Bronchial epithelial cell (primary cell): ENCODE measurements at places on chromosomes 1 and 21. TPM values are rescaled to one million over a fixed set of nuclear protein-coding genes. Genes with fewer than 3 reads are reported as not detected.
A peak's percentile ranks its signal among the peaks of the same experiment; 100 is the strongest.

GRCh38 chr1:204274446-204274845, 60.7 kb upstream of the GOLT1A start:
- DNase-seq = no peak

GRCh38 chr1:52139817-52140540, 1.9 kb upstream of the ZFYVE9 start:
- peak; percentile 98 for DNase-seq

- DNase-seq = peak; percentile 50
Observed at GRCh38 chr1:83791821-83792437, 207.0 kb downstream of the TTLL7 start.

- peak; percentile 89 for DNase-seq
Observed at GRCh38 chr1:159879977-159880376, 17.5 kb upstream of the VSIG8 start.

GRCh38 chr1:9842781-9843575, 19.2 kb upstream of the CLSTN1 start:
- no peak for DNase-seq

GRCh38 chr1:111789142-111789541, 33.4 kb downstream of the DDX20 start:
- no peak for DNase-seq

GRCh38 chr1:18649693-18650370, 19.2 kb downstream of the PAX7 start:
- no peak for DNase-seq

DNA sequence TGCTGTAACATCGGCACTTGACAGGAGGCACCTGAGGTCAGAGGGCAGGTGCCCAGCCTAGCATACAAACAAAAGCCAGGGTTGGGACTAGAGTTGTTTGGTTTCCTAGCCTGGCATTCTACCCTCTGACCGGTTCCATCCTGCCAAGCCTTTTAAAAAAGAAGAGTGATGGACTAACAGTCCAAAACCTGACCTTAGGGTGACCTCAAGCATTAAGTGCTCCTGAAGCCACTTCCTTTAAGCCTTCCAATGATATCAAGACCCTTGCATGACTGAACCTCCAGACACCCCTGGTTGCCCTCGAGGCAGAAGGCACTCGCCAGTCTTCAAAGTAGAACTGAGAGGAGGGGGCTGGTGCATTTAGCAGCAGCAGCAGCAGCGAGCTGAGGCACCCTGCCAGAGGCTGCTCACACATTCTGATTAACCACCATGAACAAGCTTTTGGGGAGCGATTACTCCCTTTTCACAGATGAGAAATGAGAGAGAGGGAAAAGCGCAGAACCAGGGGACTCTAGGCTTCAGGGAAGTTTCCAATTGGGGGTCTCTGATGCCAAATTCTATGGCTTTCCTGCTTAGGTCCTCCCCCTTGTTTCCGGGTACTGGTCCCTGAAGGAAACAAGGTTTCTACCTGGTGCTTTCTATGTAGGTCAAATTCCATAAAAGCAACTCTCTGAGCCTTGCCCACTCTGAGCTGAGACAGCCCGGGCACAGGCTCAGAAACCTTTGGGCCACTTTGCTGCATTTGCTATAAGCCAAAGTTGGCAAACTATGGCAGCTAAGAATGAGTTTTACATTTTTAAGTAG, 9.2 kb downstream of the SLC2A1 start:
- no peak for DNase-seq

DNA sequence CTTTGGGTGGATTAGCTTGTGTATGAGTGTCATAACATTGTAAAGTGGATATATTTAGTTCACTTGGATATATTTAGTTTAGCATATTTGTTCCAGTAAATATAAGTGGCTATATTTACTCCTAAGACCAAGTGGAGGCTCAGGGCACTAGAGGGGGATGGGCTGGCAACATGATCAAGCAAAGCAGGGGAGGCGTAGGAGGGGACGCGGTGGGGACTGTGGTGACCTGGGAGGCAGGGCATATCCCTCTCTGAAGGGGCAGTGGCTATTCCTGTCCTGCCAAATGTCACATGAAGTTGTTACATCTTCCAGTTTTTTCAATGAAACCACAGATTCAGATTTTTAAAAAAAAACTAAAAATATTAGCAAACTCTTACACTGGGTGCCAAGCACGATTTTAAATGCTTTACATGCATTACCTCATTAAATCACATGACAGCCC, 51.9 kb upstream of the EDN2 start:
- no peak for DNase-seq

DNA sequence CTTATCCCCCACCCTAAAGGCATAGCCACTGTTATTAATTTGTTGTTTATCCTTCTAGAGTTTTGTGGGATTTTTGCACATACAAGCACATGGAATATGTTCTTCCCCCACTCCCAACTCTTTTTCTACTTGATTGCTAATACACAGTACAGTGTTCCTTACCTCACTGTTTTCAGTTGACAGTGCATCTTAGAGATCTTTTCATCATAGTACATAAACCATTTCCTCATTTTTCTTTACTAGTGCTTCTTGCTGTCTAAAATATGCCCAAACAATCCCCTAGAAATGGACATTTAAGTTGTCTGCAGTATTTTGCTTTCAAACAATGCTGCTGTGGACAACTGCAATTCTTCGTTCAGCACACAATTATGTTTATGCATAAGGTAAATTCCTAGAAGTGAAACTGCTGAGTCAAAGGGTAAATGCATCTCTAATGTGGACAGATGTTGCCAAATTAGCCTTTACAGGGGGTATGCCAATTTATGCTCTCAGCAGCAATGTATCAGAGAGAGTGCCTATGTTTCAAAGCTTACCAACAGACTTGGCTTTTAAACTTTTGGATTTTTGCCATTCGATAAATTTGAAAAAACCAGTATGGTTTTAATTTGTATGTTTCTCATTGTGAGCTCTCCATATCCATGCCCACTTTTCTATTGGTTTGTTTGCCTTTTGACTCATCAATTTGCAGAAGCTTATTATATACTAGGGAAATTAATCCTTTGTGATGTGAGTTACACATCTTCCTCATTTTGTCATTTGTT, 132.6 kb downstream of the MRPS6 start:
- peak; percentile 32 for DNase-seq

DNA sequence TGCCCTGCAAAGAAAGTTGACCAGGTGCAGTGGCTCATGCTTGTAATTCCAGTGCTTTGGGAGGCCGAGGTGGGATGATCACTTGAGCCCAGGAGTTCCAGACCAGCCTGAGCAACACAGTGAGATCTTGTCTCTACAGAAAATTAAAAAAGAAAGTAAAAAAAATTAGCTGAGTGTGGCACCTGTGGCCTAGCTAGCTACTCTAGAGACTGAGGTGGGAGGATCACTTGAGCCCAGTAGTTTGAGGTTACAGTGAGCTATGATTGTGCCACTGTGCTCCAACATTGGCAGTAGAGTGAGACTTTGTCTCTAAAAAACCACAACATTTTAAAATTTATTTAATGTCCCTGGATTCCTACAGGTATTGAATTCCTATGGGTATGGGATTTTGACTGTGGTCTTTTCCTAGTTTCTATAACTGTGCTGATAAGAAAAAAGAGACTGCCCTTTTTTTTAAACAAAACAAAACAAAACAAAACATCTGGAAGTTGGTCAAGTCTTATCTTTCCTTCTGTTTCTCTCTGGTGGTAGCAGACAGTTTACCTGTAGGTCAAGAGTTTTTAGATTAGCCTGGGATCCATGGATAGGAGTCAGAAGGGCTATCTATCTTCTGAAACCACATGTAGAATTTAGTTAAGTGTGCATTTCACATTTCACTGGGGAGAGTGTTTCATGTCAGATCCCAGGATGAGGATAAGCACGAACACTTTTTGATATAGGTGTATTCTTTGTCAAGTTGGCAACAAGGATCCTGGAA, 18.8 kb downstream of the UCK2 start:
- no peak for DNase-seq

GRCh38 chr21:42455754-42456440, 40.1 kb downstream of the RSPH1 start:
- no peak for DNase-seq

GRCh38 chr21:44596068-44596725, 3.9 kb upstream of the KRTAP10-6 start:
- peak; percentile 25 for DNase-seq

GRCh38 chr1:98126740-98127139, 205.9 kb upstream of the DPYD start:
- DNase-seq = no peak

GRCh38 chr21:45764792-45765191, 121.3 kb downstream of the PCBP3 start:
- no peak for DNase-seq

DNA sequence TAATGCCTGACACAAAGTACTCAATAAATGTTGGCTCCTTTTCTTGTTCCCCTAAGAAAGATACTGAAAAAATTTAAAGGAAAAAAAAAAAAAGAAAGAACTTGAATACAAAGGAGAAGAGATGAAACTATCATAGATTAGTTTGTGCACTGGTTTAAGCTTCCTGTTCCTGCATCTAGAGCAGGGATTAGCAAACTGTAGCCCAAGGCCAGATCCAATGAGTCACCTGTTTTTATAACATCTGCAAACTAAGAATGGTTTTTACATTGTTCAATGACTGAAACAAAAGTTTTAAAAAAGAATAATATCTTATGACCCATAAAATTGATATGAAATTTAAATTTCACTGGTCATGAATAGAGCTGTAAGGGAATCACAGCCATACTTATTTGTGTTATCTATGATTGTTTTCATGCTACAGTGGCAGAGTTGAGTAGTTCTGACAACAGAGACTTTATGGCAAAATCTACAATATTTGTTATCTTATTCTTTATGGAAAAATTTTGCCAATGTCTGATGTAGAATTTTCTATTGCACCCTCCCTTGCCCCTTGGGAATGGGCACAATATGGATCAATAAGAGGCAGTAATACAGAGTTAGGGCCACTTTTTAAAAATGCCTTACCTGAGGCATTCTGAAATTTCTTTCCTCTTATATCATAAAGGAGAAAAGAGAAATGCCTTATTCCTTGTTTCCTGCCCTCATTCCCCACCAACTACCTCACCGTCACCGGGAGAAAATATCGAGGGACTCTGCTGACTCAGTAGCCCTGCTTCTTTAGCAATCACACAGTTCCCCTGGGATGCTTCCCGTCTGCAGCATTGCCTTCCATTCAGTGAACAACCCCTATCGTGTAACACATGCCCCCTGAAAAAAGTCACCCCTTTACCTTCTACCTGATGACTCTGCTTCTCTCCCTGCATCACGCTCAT, 50.6 kb downstream of the WDR64 start:
- peak; percentile 92 for DNase-seq

- DNase-seq = peak; percentile 30
Observed at GRCh38 chr21:15247613-15248012, 182.8 kb upstream of the NRIP1 start.

DNA sequence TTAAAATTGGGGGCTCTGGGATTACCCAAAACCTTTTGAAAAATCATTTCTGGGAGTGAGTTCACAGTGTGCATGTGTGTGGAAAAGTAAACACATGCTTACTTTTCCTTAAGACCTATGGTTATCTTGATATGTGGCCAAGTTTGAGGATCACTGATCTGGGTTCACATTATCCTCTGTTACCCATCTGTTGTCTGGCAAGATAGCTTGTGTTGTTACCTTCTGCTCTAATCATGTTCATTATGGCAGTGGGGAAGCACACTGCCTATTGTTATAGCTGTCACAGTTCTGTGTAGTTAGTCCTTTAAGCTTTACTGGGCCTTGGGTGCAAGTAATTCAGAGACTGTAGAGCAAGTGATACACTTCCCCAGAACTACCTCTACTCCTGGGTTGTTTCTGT, 5.0 kb downstream of the CTBS start:
- no peak for DNase-seq

The LCE1B gene
- total RNA-seq = not detected in 2 replicates

The MPZ gene
- total RNA-seq = under 0.01 and 0.13 TPM in 2 replicates

The PAQR6 gene
- 0.26 and 1.3 TPM in 2 replicates for total RNA-seq

The POMGNT1 gene
- total RNA-seq = 48.1 and 54.8 TPM in 2 replicates

The RXRG gene
- not detected in 2 replicates for total RNA-seq

The LMOD1 gene
- total RNA-seq = 0.26 TPM in 1 of 2 replicates, not detected in the other

The OR2T35 gene
- total RNA-seq = not detected in 2 replicates
